ENCODE measurements at places on chromosomes 2 and 18.

GRCh38 chr2:44799754-44800153, 141.7 kb upstream of the SIX3 start:
- no peak for DNase-seq

GRCh38 chr2:25041307-25041927, 459 bp upstream of the EFR3B start:
- DNase-seq: no peak

DNA sequence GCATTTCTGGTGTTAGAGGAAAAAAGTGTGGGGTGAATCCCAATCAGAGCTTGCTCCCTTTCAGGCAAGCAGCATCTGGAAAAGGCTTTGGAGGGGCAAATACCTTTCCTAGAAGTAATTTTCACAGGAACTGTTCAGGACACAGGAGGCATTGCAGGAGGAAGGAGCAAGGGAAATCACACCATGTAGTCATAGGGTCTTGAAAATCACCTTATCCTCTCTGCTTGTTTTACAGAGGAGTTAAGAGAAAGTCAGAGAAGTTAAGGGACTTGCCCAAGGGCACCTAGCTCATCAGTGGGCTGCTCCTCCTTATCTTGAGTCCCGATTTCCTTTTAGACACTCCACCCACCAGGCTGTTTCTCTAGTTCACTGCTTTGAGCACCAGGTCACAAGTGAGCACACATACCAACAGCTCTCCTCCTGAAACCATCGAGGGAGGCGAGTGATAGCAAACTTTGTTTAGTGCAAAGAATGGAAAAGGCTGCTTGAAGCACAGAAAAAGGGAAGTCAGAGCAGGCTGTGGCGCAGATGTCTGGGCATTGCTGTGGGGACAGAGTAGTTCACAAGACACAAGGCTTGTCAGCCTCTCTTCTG, 89.2 kb upstream of the CXCR4 start:
- no peak for DNase-seq

- DNase-seq: no peak
Measured at GRCh38 chr2:223457301-223457700, 144.9 kb downstream of the SCG2 start.

GRCh38 chr2:146246736-146247523, 1597.9 kb upstream of the ACVR2A start:
- DNase-seq: no peak

DNA sequence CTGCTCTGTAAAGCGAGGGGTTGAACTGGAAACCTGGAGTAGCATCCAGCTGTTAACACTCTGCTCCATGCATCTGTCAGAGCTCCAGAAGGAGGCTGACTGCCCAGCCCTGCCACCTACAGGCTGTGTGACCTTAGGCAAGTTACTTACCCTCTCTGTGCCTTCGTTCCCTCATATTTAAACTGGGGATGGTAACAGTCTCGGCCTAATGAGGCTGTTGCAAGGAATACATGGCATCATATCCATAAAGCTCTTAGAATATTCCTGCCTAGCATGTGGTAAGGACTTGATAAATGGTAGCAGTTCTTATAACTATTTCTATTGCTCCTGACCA, 80.6 kb downstream of the LRRFIP1 start:
- no peak for DNase-seq

- DNase-seq: no peak
Measured at GRCh38 chr2:64617631-64618151, 36.0 kb downstream of the SERTAD2 start.

DNA sequence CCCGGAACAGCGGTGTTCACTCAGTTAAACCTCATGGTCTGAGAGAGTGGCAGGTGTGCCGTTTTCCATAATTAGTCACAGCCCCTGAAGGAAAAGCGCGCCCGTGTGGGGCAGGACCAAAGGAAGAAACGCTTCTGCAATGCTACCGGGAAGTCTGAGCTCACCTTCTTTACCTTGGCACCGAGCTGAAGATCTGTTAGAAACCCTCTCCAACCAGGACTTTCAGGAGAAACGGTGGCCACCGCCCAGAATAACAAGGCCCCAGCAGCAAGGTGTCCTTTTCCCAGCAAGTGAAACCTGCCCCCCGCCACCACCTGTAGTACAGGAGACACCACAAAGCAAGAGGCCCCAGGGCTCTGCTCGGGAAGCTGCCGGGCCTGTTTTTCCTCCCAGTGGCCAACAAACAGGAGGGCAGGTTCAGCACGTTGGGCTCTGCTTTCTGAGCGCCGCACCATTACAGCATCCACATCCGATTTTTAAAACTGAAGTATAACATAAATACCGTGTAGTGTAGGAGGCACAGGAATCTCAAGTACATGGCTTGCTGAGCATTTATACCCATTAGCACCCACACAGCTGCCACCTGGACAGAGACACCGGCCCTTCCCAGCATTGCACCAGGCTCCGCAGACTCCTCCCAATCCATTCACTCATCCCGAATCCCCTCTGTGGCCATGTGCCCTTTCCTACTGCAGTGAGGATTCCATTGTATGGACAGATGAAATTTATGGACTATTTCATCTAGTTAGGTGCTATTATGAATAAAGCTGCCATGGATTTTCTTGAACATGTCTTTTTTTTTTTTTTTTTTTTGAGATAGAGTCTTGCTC, 121.8 kb upstream of the RIOK3 start:
- DNase-seq: no peak

DNA sequence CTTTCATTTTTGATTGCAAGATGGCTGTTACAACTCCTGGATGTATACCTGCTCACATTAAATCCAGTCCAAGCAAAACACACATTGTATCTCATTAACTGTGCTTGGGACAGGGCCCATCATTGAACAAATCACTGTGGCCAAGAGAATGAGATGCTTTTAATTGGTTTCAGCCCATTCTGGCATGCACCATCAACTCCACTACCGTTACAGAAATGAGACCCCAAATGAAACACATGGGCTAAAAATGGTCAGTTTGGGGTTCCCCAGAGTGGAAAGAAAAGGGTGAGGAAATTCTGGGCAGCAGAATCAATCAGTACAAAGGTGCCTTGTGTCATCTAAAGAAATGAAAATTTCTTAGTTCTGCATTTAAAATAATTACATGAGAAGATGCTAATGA, 52.7 kb downstream of the FAM171B start:
- DNase-seq: no peak

GRCh38 chr2:102425441-102426132, 2.6 kb downstream of the IL18RAP start:
- DNase-seq: no peak

All from cortex of kidney (tissue), 1 donor.